ENCODE measurements at places on chromosomes 1 and 21.

GRCh38 chr21:45631540-45631939 lies 12.0 kb upstream of the PCBP3 start:
- DNase-seq: no peak

DNA sequence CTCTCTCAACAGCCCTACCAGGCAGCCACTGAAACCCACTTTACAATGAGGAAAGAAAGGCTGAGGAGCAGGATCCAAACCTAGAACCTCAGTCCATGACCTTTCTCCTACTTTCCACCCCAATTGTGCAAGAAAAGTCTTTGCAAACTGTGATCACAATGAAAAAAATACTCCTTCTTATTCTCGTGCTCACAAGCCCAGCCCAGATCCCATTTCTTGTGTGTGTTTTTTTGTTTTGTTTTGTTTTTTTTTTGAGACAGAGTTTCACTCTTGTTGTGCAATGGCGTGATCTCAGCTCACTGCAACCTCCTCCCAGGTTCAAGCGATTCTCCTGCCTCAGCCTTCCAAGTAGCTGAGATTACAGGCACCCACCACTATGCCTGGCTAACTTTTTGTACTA lies 97.7 kb downstream of the CRYAA start:
- no peak for DNase-seq

GRCh38 chr1:4010284-4010683 lies 110.2 kb upstream of the C1orf174 start:
- no peak for DNase-seq

GRCh38 chr1:81437213-81437612 lies 363.5 kb upstream of the ADGRL2 start:
- no peak for DNase-seq

DNA sequence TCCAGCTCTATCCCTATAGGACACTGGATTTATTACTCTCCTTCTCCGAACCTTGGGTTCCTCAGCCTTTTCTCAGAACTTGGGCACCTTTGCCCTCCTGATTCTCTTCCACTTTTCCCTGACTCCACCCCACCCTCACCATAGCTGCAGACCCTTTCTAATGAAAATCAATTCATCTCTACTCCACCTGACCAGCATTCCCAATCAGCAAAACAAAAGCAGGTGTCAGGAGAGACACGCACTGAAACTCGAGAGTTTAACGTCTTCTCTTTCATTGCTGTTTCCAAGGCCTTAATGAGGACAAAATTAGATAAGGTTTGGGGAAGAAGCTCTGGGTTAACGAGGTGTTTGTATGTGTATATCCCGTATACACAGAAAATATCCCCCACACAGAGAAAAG lies 208.8 kb downstream of the PLPP3 start:
- no peak for DNase-seq

- no peak for DNase-seq
These were observed 34.0 kb downstream of the ELK4 start for GRCh38 chr1:205597691-205598314.

DNA sequence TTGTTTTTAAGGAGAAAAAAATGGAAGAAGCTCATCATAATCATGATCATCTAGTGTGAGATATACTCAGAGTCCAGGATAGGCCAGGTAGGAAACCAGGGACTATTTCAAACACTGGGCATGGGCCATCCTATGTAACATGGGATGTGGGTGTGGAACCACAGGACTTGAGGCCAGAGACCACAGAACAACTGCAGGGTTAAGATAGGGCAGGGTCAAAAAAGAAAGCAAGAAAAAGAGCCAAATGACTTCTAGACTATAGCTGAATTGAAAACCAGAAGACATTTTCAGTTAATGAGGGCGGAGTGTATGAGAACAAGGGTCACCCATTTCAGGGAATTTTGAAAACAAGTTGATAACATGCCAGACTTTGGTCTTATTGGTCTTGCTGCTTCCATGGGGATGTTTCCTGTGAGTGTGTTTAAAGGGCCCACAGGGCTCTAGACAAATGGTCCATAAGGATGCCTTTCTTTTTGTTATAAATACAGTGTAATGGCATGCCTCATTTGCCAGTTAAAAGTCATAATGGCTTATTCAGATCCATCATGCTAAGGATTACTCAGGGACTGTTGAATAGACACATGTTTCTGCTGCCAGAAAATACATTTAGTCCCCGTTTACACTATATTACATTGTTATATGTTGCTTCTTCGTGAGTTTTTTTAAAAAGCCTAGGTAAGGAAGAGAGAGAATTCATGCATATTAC lies 182.0 kb upstream of the C21orf91 start:
- DNase-seq: no peak

GRCh38 chr1:11967028-11967547 lies 13.2 kb upstream of the MFN2 start:
- peak; percentile 28 for DNase-seq
